Heart left ventricle (tissue), 16 donors: ENCODE measurements at places on chromosomes 3 and 15. TPM values are rescaled to one million over a fixed set of nuclear protein-coding genes. Genes with fewer than 3 reads are reported as not detected.

- no peaks in the 10 kb centered on the region for H3K27me3 ChIP-seq
- H3K4me1 ChIP-seq, result no peaks in the 10 kb centered on the region
- peaks cover 50% of the 10 kb centered on the region for H3K36me3 ChIP-seq
- no peak for DNase-seq
- no peak overlapping the region for H3K4me3 ChIP-seq
Measured at GRCh38 chr3:48879994-48880377, 18.7 kb downstream of the SLC25A20 start.

- no peak overlapping the region for H3K4me3 ChIP-seq
- H3K27ac ChIP-seq, result no peak overlapping the region
- no peaks in the 10 kb centered on the region for H3K36me3 ChIP-seq
- no peak for DNase-seq
- no peaks in the 10 kb centered on the region for H3K27me3 ChIP-seq
- no peaks in the 10 kb centered on the region for H3K4me1 ChIP-seq
Measured at GRCh38 chr15:99995543-99995942, 262.3 kb upstream of the LYSMD4 start.

SH2D7 gene
- polyA plus RNA-seq, result not detected

MTFMT gene
- 14.4 TPM for polyA plus RNA-seq

CILP gene
- polyA plus RNA-seq, result 0.76 TPM

MUC20 gene
- polyA plus RNA-seq, result 0.53 TPM

FBLN2 gene
- 16.5 TPM for polyA plus RNA-seq
